ENCODE measurements at places on chromosomes 4 and X.

GRCh38 chr4:131644619-131645018 is 1504.5 kb upstream of the PCDH10 start:
- peak; percentile 51 for DNase-seq

- no peak for DNase-seq
Measured at GRCh38 chr4:96056346-96056934, 216.5 kb downstream of the PDHA2 start.

DNA sequence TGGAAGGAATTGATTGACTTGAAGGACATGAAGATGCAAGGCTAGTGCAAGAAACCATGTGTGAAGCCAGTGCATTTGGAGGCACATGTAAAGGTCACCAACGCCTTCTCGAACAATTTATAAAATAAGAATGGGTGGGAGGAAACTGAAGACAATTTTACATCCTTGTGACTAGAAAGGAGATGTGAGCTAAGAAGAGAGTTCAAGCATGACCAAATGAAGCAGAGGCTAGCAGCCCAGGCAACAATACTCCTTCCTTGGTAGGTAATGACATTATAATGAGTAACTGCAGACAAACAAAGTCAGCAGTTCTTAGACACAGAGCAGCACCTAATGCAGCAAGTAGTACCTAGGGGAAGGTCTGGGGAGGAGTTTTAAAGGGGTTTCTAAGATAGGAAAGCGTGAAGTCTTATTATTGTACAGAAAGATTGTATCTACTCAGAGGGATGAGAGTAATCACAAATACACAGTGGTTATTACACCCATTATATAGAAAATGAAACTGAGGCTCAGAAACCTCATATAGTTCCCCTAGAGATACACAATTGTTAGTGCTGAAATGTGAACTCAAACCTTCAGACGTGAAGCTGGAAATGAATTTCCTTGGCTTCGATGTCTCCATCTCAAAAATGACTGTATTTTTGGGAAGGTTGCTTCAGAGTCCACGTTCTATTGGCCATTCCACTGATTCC is 56.1 kb downstream of the ATXN3L start:
- DNase-seq: no peak

DNA sequence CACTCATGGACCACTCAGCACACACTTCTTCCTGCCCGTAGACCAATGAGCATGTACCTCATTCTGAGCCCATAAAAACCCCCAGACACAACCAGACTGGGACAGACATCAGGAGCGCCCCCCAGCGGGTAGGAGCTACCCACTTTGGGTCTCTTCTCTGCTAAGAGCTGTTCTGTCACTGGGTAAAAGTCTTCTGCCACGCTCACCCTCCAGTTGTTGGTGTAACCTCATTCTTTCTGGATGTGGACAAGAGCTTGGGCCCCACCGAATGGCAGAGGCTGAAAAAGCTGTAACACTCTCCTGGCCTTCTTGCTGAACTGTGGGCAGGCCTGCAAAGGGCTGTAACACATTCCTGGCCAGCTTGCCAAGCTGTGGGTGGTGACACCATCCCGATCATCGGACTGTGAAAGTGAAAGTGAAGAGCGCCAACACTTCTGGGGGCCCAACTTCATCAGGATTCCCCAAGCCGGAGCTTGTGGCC is 137.6 kb downstream of the TECRL start:
- no peak for DNase-seq

- peak; percentile 57 for DNase-seq
Measured at GRCh38 chr4:122914938-122915337, 7.5 kb downstream of the NUDT6 start.

- DNase-seq: peak; percentile 45
Measured at GRCh38 chr4:181819946-181820345, 423.3 kb upstream of the TENM3 start.

DNA sequence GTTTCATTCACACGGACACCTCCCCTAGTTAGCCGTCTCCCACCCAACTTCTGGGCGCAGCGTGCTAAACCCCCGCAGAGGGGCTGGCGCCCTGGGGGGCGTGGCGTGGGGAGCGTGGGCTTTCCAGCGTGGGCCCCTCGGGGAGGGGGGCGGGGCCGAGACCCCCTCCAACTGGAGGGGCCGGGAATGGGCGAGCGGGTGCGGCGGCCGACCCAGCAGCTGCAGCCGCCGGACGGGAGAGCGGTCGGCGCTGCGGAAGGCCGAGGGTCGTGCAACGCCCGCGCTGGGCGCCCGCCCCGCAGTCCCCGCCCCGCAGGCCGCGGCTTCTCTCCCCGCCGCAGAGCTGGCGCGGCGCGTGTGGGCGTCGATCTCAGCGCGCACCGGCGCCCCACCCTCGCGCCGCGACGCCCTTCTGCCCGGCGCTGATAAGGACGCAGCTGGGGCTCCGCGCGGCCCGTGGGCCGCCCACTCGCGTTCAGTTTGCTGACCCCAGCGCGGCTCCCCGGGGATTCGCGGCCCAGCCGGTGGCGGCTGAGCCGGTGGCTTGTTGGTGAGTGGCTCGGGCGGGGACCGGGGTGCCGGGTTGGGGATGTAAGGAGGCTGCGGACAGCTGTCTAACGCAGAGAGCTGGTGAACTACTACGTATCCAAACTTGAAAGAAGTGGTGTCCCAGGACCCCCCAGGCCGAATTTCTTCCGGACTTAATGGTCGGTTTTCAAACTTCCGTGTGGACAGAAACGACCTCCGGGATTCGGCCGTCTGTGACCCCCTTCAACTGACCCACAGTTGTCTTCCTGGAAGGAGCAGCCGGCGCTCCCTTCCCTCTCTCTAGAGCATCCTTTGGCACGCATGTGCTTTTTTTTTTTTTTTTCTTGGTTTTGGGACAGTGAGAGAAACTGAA is 1.5 kb downstream of the FHDC1 start:
- peak; percentile 40 for DNase-seq

DNA sequence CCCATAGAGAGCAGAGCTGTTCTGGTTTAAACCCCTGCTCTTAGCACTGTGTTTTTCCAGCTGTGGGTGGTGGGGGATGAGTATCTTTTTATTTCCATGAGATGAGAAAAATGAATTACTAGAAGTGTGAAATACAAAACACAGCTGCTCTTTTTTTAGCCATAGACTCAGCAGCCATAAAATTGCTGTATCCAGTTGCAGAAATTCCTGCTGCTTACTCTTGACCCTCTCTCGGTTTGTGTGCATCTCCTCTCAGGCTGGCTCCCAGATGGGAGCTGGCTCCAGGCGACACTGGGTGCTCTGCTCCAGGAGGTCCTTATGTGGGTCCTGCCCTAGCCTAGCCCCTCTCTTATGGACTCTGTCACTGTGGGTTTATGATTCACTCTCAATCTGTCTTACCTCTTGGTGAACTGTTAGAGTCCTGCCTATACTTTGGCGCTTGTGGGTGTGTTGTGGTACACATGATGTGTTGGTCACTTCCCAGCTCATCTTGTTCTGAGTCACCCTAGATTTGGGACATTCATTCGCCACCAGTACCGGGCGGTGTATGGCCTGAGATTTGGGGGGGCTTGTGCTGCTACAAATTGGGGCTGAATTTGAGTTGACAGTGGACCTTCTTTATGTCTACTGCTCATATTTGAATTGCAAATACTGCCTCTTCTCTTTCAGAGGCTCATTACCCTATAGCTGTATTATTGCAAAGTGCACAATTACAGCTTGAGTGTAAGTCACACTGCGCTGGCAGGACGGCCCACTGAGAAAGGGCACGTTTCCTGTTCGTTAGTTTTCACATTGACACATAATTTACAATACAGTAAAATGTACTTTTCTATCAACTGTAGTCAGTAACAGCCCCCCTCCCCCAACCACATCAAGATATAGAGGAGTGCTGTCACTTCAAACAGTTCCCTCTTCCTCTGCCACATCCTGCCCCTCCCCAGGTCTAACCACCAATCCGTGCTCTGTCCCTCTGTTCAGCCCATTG is 46.9 kb upstream of the MSANTD1 start:
- DNase-seq: peak; percentile 61

- no peak for DNase-seq
Measured at GRCh38 chr4:157918036-157918832, 254.6 kb downstream of the GASK1B start.

- no peak for DNase-seq
Measured at GRCh38 chr4:102578819-102579218, 77.7 kb downstream of the NFKB1 start.

DNA sequence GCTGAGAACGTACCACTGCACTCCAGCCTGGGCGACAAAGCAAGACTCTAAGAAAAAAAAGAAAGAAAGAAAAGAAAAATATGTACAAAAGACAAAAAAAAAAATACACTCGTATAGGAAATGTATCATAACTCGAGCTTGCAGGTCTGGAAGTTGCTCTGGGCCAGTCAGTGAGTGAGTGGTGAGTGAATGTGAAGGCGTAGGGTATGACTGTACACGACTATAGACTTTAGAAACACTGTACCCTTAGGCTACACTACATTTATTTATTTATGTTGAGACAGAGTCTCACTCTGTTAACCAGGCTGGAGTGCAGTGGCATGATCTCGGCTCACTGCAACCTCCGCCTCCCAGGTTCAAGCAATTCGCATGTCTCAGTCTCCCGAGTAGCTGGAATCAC is 29.4 kb downstream of the EVC2 start:
- DNase-seq: no peak

GRCh38 chr4:128525387-128525786 is 237.8 kb upstream of the PGRMC2 start:
- DNase-seq: peak; percentile 80

GRCh38 chrX:137040113-137040794 is 6.5 kb upstream of the GPR101 start:
- no peak for DNase-seq

DNA sequence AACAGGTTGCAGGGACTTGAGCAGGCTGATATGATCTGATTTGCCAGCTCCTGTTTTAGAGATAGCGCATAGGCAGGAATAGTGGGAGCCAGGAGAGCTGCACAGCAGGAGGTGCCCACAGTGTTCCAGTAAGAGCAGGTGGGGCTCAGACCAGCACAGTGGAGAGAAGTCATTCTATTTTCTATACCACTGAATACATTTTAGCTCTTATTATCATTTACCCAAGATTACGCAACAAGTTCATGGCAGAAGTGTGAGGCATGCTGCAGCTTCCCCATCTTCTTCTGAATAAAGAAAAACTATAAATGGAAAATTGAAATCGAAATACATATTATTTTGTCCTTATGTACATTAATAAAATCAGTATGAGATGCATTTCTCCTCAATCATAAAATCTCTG is 114.7 kb upstream of the EDNRA start:
- no peak for DNase-seq

DNA sequence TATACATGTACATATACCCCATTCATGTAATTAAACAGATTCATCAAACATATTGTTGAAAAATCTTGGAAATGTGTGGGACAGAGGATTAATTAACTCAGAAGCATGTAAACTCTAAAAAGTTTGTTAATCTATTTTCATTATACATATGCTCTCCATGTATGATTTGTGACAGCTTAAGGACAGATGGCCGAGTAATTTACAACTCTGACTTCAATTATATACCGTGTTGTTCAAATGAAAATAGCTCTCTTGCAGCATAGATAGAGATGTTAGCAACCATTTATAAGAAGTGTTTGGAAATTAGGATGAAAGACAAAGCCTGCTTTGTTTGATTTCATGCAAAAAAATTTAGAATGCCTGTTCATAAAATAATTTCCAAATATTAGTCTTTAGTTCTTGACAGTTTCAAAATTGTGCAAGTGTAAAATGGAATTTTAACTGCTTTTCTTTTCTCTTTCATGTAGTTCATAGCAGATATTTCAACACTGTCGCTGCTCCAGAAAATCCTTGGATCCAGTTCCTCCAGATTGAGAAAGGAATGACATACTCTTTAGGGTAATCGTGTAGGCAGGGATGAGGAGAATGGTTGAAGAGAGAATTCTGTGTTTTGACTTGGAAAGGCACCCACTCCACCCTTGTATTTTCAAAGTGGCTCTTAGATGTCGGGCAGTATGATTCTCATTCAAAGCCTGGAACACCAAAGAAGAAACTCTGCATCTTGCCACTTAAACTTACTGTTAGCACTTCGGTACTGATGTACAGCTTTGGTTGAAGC is 23.1 kb downstream of the AFF2 start:
- no peak for DNase-seq

GRCh38 chr4:173827707-173828106 is 297.7 kb upstream of the HAND2 start:
- DNase-seq: peak; percentile 10

DNA sequence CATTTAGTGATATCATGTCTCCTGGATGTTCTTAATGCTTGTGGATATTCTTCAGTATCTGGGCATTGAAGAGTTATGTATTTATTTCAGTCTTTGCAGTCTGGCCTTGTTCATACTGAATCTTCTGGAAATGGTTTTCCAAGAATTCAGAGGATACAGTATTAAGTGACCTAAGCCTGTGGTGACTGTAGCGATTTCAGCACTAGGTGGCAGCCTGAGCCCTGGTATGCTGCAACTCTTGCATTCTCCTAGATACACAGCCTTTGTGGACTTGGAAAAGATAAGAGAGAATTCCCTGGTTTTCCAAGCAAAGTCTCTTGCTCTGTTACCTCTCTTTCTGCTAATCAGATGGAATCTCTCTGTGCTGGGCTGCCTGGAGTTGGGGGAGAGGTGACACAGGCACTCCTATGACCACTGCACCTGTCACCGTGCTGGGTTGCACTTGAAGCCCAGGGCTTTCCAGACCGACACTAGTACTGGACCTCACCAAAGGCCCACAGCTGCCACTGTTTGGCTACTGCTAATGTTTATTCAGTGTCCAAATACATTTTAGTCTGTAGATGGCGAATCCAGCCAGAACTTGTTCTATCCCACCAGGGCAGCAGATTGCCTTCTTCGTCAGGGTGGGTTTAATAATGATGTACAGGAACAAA is 19.3 kb upstream of the SPIN2A start:
- DNase-seq: peak; percentile 28

- DNase-seq: no peak
Measured at GRCh38 chrX:71919886-71920285, 9.2 kb downstream of the NHSL2 start.

- DNase-seq: no peak
Measured at GRCh38 chrX:64205441-64205734, at the start of gene AMER1. Gene AMER1 (minus strand): TSS chrX:64205708. CDS start chrX:64193286, 12,422 bp downstream.

DNA sequence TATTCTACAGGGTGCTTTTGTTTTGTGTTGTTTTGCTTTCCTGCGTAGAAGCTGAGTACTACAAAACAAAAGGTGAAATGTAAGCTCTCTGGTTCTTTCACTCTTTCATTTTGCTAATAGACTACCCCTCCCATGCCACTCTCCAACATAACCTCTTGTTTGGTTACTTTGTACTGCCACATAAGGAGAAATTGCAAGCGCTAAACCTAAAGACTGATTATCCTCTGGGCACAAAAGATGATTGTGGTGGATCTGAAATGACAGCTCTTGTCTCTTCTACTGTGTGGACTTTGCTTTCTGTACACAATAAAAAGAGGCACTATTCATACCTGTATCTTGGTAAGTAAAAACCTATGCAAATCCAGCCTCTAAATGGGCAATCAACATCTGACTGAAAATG is 5.3 kb downstream of the MBNL3 start:
- no peak for DNase-seq

GRCh38 chr4:187088070-187088799 is 364.6 kb upstream of the FAT1 start:
- DNase-seq: no peak
